Fibroblast of villous mesenchyme (primary cell): ENCODE measurements at places on chromosomes 3 and 15. TPM values are rescaled to one million over a fixed set of nuclear protein-coding genes. Genes with fewer than 3 reads are reported as not detected.

The SLC22A14 gene
- total RNA-seq: 0.32 and 0.86 TPM in 2 replicates

DNA sequence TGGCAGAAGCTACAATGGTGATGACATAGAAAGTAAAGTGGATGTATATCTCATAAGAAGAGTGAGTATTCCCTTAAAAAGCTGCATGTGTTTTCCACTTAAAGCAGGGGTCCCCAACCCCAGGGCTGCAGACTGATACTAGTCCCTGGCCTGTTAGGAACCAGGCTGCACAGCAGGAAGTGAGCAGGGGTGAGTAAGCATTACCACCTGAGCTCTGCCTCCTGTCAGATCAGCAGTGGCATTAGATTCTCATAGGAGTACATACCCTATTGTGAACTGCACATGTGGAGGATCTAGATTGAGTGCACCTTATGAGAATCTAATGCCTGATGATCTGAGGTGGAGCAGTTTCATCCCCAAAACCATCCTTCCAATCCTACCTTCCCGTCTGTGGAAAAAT lies 126.1 kb upstream of the CMC1 start:
- DNase-seq: no peak

GRCh38 chr15:27820232-27820631 lies 278.9 kb downstream of the OCA2 start:
- no peak for DNase-seq

GRCh38 chr3:166713787-166714186 lies 666.3 kb downstream of the ZBBX start:
- no peak for DNase-seq

GRCh38 chr3:142888099-142888480 lies 793 bp downstream of the PCOLCE2 start:
- peak; percentile 5 for DNase-seq

- no peak for DNase-seq
Observed at GRCh38 chr3:113825090-113825489, 13.5 kb upstream of the GRAMD1C start.

GRCh38 chr3:25690768-25691533 lies 26.2 kb upstream of the TOP2B start:
- DNase-seq: no peak
